ENCODE measurements at places on chromosomes 1 and 21. TPM values are rescaled to one million over a fixed set of nuclear protein-coding genes. Genes with fewer than 3 reads are reported as not detected.
A peak's percentile ranks its signal among the peaks of the same experiment; 100 is the strongest.

DNA sequence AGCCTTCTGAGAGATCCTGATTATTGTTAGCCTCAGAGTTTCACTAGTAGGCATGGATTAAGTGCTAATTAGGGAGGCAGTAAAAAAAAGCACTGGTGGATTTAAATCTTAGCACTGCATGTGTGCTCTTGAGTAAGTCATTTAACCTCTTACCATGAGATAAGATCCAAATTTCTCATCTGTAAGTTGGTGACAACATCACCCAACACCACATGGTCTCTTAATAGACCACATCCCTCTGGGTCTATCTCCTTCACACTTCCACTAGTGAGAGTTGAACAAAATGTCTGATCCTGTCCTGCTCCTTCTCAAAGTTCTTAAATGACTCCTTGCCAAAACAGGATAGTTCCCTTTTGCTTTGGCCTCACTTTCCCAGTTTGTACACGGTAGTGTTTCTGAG, 29.5 kb upstream of the DMRTA2 start:
- H3K27me3 ChIP-seq: no peaks in the 10 kb centered on the region
- no peaks in the 10 kb centered on the region for H3K4me1 ChIP-seq
- H3K27ac ChIP-seq: no peak overlapping the region
- no peak for DNase-seq

The DIO1 gene
- not detected for total RNA-seq

The OR2M3 gene
- not detected for total RNA-seq

- H3K27me3 ChIP-seq: no peaks in the 10 kb centered on the region
- no peaks in the 10 kb centered on the region for H3K36me3 ChIP-seq
- no peak for DNase-seq
- H3K27ac ChIP-seq: no peak overlapping the region
- no peaks in the 10 kb centered on the region for H3K4me1 ChIP-seq
- H3K4me3 ChIP-seq: no peak overlapping the region
Observed at GRCh38 chr1:221371705-221372104, 370.2 kb downstream of the DUSP10 start.

The B4GALT3 gene
- total RNA-seq: 19.9 TPM

- no peaks in the 10 kb centered on the region for H3K27me3 ChIP-seq
- H3K27ac ChIP-seq: no peak overlapping the region
- no peaks in the 10 kb centered on the region for H3K4me1 ChIP-seq
- peak; percentile 48 for DNase-seq
Observed at GRCh38 chr1:77288275-77288674, 6.5 kb downstream of the AK5 start.

DNA sequence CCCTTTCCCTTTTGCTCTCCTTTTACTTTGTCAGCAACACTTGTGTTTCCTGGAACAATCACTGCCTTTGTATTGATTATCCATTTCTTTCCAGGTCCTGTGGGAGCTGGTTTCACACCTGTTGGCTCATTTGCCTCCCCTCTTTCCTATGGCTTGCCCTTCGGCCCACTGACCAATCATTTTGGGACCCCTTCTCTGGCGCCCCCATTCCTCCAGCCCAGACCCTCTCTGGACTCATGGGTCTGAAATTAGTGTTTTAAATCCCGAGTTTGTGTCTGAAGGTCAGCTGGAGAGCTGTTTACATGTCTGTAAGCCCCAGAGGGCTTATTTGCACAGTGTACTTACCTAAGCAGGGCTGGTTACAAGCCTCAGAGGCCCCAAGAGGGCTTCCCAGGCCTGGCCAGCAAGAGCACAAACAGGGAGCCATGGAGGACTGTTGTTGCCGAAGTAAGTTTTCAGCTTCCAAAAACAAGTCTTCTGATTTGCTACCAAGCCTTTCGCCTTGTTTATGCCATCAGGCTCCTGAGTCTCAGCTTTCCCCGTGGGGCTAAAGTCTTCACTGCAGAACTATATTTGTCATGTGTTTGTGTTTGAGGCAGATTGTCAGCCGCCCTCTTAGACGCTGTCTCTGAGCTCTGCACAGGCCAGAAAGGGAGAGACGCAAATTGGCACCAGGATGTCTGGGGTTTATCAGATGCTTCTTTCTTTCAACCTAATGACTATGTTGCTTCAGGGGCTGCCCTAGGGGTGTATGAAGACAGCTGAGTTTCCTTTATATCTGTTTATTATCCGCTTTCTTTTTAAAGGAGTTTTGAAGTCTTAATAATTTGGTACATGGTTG, 93.0 kb downstream of the ATP1A1 start:
- H3K36me3 ChIP-seq: no peaks in the 10 kb centered on the region
- H3K27ac ChIP-seq: no peak overlapping the region
- H3K4me3 ChIP-seq: no peak overlapping the region
- DNase-seq: no peak

The ZNF593 gene
- 22.8 TPM for total RNA-seq

The GPR153 gene
- total RNA-seq: 1.8 TPM

The DEPDC1 gene
- 14.7 TPM for total RNA-seq

GRCh38 chr21:25220954-25221353, 386.3 kb downstream of the MRPL39 start:
- DNase-seq: no peak
- H3K27ac ChIP-seq: no peak overlapping the region
- no peaks in the 10 kb centered on the region for H3K4me1 ChIP-seq
- H3K27me3 ChIP-seq: no peaks in the 10 kb centered on the region

DNA sequence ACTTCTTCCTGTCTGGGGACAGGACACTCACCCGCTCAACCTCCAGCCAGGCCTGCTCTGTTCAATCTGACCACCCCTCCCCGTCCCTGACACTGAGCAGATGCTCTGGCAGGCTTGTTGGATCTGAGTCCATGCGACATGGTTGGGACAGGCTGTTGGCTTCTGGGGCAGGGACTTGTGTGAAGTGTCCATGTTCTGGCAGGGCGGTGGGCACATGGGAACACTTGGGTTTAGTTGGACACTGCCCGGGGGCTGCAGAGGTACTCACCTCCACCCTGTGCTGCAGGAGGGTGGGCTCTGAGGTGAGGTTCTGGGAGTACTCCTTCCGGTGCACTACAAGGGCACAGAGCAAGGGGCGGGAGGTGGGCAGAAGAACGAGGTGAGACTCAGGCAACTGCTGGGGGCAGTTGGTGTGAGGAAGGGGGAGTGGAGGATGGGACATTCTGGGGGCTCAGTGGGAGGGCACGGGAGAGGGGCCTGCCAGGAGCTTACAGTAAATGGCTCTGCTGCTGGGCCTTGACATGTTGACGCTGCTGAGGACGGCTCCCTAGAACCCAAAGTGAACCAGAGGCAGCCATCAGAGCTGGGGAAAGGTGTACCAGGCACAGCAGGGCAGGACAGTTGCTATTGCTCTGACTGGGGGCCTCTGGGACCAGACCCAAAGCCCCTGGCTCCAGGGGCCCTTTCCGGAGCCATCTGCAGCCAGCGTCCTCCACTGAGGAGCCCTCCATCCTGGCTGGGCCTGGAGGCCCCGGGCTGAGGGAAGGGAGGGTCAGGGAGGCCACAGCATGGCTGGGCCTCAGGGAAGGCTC, 2.3 kb downstream of the EPS8L3 start:
- no peak for DNase-seq
- no peak overlapping the region for H3K27ac ChIP-seq
- H3K27me3 ChIP-seq: no peaks in the 10 kb centered on the region
- peaks cover 12% of the 10 kb centered on the region for H3K4me1 ChIP-seq
- no peaks in the 10 kb centered on the region for H3K36me3 ChIP-seq

GRCh38 chr1:88302843-88303486, 381.1 kb upstream of the PKN2 start:
- H3K36me3 ChIP-seq: no peaks in the 10 kb centered on the region
- DNase-seq: peak; percentile 55
- H3K27me3 ChIP-seq: no peaks in the 10 kb centered on the region
- no peak overlapping the region for H3K4me3 ChIP-seq
- H3K4me1 ChIP-seq: no peaks in the 10 kb centered on the region

DNA sequence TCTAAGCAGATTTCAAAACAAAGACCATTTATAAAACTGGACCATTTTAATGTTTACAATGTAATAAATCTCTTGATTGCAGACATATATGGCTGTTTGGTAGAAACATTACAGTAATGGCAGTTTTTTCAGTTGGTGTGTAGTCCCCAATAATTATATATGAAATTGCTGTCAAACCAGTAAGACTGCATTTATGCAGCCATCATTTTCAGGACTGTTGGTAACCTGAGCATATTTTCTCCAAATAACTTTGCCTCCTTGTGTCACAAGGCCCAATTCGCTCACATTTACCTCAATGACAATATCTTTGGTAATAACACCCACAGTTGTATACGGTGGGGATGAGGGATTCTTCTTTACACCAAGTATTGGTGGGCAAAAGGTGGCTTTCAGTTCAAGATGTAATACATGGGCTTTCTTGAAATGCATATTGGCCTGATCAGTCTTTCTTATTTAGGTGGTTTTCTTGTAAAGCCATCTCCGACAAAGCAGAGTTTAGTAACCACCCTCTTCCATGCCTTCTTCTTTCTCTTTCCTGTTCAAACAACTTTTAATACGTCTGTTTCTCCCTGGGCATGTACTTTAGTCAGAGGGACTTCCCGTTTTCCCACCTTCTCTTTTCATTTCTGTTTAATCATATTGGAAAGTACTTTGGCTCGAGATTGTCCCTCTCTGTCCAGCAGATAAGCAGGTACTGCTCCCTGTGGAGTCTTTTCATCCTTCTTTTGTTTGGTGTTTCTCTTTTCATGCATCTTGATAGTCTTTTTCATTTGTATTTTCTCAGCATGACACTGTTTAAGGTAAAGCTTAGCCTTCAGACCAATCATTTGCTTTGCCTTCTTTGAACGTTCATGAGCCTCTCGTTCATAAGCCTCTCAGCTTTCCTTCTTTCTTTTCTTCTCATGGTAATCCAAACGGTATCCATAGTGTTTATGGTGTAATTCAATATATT, 30.4 kb downstream of the ATP2B4 start:
- no peak for DNase-seq
- H3K4me1 ChIP-seq: peaks cover 12% of the 10 kb centered on the region
- peaks cover 5% of the 10 kb centered on the region for H3K36me3 ChIP-seq
- no peaks in the 10 kb centered on the region for H3K27me3 ChIP-seq

DNA sequence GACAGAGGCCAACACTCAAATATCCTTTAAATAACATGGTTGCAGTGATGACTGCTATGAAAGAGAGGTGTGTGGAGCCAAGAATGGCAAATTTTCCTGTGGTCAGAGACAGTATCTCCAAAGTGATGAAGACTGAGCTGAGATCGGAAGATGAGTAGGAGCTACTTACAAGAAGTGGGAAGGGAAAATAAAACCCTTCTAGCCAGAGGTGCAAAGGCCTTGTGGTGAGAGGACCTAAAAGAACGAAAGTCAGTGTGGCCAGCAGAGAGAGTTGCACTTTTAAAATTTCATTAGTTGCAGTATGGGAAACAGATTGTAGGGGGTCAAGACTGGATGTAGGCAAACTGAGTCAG, 17.8 kb downstream of the SLAMF7 start:
- no peaks in the 10 kb centered on the region for H3K4me1 ChIP-seq
- H3K36me3 ChIP-seq: no peaks in the 10 kb centered on the region
- DNase-seq: no peak
- H3K27ac ChIP-seq: no peak overlapping the region

- no peak overlapping the region for H3K27ac ChIP-seq
- H3K4me3 ChIP-seq: no peak overlapping the region
- H3K27me3 ChIP-seq: no peaks in the 10 kb centered on the region
- 0 out of 2 replicates have a peak, but pooled peaks cover 3% of the 10 kb centered on the region for H3K36me3 ChIP-seq
- H3K4me1 ChIP-seq: no peaks in the 10 kb centered on the region
Observed at GRCh38 chr1:156522443-156522970, 21.9 kb upstream of the MEF2D start.

GRCh38 chr1:163071405-163072255, 2.5 kb downstream of the RGS4 start:
- H3K4me3 ChIP-seq: no peak overlapping the region
- H3K36me3 ChIP-seq: no peaks in the 10 kb centered on the region
- no peak overlapping the region for H3K27ac ChIP-seq
- no peaks in the 10 kb centered on the region for H3K4me1 ChIP-seq
- no peaks in the 10 kb centered on the region for H3K27me3 ChIP-seq
- DNase-seq: peak; percentile 91

DNA sequence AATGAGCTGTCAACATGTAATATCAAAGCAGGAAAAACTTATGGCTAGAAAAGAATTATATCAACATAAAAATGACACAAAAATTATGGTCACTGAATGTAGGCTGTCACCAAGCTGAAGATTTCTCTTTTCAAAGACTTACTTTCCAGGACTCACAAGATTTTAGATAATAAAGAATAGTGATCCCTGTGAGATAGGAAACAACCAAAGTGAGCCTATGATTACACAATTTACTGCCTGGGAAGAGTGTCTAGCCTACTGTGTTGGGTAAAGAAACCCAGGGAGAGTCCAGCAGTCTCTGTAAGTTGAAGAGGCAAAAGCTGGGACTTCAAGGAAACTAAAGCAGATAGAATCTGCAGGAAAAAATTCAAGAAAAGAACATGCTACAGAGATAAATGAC, 20.2 kb upstream of the RGS1 start:
- DNase-seq: no peak
- H3K36me3 ChIP-seq: no peaks in the 10 kb centered on the region
- H3K4me3 ChIP-seq: no peak overlapping the region
- H3K4me1 ChIP-seq: peaks cover 12% of the 10 kb centered on the region
- H3K27me3 ChIP-seq: no peaks in the 10 kb centered on the region

The PYGO2 gene
- 5.3 TPM for total RNA-seq

- DNase-seq: peak; percentile 36
- H3K27ac ChIP-seq: no peak overlapping the region
- H3K27me3 ChIP-seq: no peaks in the 10 kb centered on the region
- H3K4me1 ChIP-seq: peaks cover 7% of the 10 kb centered on the region
Observed at GRCh38 chr1:30929135-30929889, 20.8 kb upstream of the SDC3 start.

The NPHP4 gene
- total RNA-seq: 1.4 TPM

GRCh38 chr1:2624735-2625300, 8.0 kb downstream of the MMEL1 start:
- H3K4me1 ChIP-seq: no peaks in the 10 kb centered on the region
- no peaks in the 10 kb centered on the region for H3K36me3 ChIP-seq
- peaks cover 14% of the 10 kb centered on the region for H3K27me3 ChIP-seq
- no peak overlapping the region for H3K4me3 ChIP-seq
- DNase-seq: no peak

- H3K4me3 ChIP-seq: no peak overlapping the region
- H3K27me3 ChIP-seq: peaks cover 6% of the 10 kb centered on the region
- H3K36me3 ChIP-seq: no peaks in the 10 kb centered on the region
- H3K4me1 ChIP-seq: no peaks in the 10 kb centered on the region
- DNase-seq: no peak
Observed at GRCh38 chr1:36737767-36738166, 255.1 kb upstream of the CSF3R start.

GRCh38 chr1:59151387-59151761, 145.5 kb upstream of the FGGY start:
- H3K4me3 ChIP-seq: no peak overlapping the region
- H3K36me3 ChIP-seq: no peaks in the 10 kb centered on the region
- DNase-seq: no peak
- peaks cover 24% of the 10 kb centered on the region for H3K4me1 ChIP-seq
- peak overlapping the region; percentile 94 for H3K27ac ChIP-seq
